ENCODE measurements at places on chromosomes 1 and 21.

DNA sequence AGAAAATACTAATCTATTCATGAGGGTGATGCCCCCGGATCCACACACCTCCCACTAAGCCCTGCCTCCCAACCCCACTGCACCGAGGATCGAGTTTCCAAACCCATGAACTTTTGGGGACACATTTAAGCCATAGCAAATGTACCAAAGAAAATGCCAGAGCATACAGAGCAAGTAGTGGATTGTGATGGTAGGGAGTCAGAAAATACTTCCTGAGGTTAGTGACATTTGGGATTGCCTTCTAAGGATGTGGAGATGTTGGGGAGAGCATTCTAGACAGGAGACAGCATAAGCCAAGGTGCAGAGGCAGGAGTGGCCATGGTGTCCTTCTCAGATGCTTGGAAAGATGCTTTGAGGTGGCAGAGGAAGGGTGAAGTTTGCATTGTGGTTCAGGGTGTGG, 32.2 kb downstream of the ANGEL2 start:
- no peak for DNase-seq

DNA sequence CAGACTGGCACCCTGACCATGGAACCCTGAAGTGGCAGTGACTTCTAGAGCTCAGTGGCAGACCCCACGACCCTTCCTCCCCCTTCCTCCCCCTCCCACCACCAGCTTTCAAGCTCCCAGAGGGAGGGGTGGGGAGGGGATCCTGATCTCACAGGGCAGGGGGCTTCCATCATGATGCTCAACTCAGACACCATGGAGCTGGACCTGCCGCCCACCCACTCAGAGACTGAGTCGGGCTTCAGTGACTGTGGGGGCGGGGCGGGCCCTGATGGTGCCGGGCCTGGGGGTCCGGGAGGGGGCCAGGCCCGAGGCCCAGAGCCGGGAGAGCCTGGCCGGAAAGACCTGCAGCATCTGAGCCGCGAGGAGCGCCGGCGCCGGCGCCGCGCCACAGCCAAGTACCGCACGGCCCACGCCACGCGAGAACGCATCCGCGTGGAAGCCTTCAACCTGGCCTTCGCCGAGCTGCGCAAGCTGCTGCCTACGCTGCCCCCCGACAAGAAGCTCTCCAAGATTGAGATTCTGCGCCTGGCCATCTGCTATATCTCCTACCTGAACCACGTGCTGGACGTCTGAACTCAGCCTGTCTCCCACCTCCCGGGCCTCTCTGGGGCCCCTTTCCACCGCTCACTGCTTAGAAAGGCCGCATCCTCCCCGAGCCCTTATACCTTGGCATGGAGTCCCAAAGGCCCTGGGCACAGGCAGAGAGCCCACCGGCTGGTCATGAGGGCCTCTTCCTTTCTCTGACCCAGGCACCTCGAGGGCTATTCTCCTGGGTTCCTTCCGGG, 3.9 kb downstream of the NHLH1 start:
- no peak for DNase-seq

- DNase-seq: no peak
These were observed 352.0 kb upstream of the C1orf87 start for GRCh38 chr1:60425528-60425927.

DNA sequence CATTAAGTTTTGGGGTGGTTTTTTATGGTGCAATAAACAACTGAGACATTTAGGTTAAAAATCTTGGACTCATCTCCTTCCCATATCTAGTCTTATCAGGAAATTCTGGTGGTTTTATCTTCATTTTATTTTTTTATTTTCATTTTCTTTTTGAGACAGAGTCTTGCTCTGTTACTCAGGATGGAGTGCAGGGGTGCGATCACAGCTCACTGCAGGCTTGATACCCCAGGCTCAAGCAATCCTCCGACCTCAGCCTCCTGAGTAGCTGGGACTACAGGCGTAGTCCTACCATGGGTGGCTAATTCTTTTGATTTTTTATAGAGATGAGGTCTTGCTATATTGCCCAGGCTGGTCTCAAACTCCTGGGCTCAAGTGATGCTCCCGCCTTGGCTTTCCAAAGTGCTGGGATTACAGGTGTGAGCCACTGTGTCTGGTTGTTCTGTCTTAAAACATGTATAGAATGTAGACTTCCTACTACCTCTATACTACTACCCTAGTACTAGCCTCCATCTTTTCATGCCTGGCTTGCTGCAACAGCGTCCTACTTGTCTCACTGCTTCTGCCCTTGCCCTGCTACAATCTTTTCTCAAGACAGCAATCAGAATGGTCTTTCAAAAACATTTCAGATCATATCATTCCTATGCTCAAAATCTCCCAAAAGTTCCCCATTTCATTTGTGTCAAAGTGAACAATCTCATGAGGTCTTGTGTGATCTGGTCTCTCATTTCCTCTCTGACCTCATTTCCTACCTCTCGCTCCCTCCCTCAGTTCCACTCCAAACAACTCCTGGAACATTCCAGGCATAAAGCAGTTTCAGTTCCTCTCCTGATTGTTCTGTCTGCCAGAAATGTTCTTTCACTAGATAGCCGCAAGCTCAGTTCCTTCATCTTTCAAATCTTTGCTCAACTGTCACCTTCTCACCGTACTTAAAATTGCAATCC, 5.9 kb upstream of the FCGR2A start:
- no peak for DNase-seq

GRCh38 chr1:159916242-159917051, 8.9 kb downstream of the TAGLN2 start:
- DNase-seq: no peak

- no peak for DNase-seq
These were observed 7.6 kb upstream of the FNBP1L start for GRCh38 chr1:93440272-93440671.

DNA sequence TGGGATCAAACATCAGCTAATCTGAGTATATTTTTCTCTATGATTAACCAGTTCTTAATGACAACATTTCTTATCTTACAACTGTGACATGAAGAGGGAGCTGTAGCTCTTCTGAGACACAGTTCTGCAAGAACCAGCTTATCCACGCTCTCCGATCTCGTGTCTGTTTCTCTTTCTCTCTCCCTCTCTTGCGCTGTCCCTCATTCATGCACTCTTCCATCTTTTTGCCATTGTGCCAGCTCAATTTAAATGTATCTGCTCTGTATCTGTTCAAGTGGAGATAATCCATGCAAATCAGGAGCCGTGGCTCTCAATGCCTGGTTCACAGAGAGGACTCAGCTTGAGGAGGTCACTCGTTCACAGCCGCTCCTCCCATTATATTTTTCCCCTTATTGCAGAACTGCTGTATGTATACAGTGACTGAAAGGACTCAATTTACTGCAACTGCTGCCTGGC, 494.7 kb upstream of the ADGRL2 start:
- no peak for DNase-seq

- no peak for DNase-seq
These were observed 2.9 kb upstream of the KIF17 start for GRCh38 chr1:20720631-20721091.

- peak; percentile 32 for DNase-seq
These were observed 33.3 kb upstream of the TENT5C start for GRCh38 chr1:117572546-117572945.

GRCh38 chr1:55275151-55275748, 60.1 kb upstream of the USP24 start:
- DNase-seq: no peak

GRCh38 chr1:6378096-6378746, 15.3 kb downstream of the ACOT7 start:
- DNase-seq: no peak
